ENCODE measurements at places on chromosomes 5 and 9.

- no peak for DNase-seq
Measured at GRCh38 chr5:120122703-120123102, 341.4 kb upstream of the PRR16 start.

DNA sequence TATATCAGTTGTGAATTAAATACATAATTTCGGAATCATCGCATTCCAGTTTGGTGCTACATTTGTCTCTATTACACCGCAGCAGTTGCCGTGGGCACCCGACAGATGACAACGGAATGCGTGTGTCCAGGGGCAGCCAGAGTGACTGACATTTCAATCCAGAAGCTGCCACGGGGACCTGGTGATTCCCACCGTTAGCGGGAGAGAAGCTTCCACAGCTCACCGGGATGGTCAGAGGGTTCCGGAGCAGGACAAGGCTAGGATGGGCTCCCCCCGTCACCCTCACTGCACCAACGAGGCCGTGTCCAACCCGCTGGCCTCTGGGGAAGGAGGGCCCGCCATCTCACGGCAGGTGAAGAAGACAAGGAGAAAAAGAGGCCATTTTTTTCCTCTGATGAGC, 86.8 kb downstream of the GTF3C4 start:
- no peak for DNase-seq

DNA sequence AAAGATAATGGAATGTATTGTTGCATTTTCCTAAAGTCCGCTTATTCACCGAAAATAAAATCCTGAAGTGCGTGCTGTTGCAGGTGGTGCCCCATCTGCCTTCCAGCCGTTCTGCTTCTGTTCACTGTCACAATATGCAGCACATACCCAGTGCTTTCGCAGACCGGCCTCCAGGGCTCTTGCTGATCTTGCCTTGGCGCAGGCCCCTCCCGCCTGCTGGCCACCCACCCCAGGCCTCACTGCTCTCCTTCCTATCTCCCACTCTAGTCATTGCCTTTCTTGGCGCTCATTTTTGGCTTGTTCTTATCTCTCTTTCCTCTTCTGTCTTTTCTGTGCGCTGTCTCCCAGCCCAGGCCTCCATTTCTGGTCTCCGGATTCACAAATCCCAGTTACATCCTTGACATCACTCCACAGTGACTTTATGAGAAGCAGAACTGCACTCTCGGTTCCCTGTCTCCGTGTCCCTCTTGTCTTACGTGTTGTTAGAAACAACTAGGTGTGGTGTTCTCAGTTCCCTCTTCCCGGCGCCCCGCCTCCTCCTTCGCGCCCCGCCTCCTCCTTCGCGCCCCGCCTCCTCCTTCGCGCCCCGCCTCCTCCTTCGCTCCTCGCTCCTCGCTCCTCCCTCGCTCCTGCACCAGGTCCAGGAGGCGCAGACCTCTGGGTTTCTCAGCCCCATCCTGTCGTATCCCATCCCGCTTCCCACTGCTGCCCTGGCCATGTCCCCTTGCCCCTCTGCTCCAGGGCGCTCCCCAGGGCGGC, 201.7 kb upstream of the OTULINL start:
- no peak for DNase-seq

- DNase-seq, result no peak
Measured at GRCh38 chr9:129586245-129586644, 34.7 kb downstream of the C9orf50 start.

GRCh38 chr9:97717866-97718265, 20.7 kb upstream of the XPA start:
- no peak for DNase-seq

DNA sequence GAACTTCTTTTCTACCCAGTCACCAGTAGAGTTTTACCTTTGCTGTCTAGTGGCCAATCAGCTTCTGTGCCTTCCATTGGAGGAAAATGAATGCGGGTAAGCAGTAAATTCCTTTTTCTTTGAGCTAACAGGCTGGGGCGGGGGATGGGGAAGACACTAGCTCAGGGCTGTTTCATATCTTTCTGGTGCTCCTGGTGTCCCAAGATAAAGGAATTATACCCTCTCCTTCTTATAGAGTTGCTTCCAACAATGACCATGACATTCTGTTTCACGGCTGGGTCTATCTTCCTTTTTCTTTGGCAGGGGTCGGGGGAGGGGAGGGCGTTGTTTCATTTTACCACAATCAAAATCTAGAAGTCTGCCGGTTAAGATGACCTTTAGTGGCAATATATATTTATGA, 51.2 kb upstream of the RPS23 start:
- no peak for DNase-seq

Data from T follicular helper cell (primary cell).